ENCODE measurements at places on chromosomes 12 and 14.

- no peak for DNase-seq
Measured at GRCh38 chr14:85426068-85426935, 103.6 kb upstream of the FLRT2 start.

- no peak for DNase-seq
Measured at GRCh38 chr12:130656411-130656810, 59.7 kb downstream of the RIMBP2 start.

DNA sequence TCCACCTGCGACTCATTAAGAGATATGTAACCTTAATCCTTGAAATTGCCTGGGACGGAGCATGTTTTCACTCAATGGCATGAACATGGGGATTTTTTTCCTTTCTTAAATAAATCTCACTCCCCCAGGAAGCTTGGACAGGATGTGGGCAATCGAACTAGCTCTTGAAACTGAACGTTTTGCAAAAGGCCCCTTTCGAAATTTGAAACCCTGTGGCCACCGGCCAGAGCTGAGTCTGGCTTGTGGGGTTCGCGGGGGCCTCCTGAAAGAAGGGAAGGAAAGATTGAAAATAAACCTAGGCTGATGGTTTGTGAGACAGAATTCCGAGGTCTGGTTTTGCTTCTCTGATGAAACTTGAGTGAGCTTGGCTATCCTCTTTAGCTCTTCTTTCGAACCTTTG lies 101.4 kb upstream of the RTL1 start:
- no peak for DNase-seq

- no peak for DNase-seq
Measured at GRCh38 chr14:51855234-51855633, 5.2 kb upstream of the GNG2 start.

DNA sequence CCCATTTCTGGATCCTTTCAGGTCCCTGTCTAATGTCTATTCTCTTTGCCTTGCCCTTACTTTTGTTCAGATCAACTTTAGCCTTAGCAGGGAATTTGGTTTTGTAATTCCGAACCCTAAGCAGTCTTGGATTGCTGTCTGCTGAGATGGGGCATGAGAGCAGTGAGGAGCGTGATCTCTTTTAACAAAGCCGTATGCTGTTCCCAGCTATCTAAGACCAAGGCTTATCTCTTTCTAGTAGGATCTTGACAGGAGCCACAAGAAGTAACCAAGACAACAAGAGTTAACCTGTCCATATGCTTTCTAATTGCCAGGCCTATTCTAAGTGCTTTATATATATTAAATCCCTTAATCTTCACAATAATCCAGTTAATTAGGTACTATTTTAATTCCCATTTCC lies 4.5 kb upstream of the DHRS7 start:
- no peak for DNase-seq

DNA sequence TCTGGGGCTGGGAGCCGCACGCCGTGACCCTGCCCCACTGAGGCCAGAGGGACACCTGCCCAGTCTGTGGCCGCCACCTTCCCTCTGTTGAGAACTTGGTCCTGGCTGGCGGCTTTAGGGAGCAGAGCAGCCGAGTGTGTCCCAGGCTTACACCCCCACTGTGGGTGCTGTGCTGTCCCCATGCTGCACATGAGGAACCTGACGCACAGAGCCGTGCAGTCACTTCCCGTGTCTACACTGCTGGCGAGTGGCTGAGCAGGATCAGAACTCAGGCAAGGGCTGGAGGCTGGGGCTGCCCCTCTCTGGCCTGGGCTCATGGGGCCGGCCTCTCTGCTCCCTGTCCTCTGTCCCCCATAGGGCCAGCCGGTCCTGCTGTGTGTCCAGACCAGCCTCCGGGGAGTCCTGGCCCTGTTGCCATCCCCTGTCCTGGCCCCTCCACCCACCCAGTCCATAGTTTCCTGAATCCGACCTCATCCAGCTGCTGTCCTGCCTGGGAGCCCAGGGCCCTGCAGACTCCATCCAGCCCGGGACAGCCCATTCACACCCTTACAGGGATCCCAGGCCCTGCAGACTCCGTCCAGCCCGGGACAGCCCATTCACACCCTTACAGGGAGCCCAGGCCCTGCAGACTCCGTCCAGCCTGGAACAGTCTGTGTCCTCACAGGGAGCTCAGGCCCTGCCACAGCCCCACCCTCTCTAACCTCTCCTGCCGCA lies 10.3 kb downstream of the FBRSL1 start:
- DNase-seq = no peak

- DNase-seq = no peak
Measured at GRCh38 chr12:66694666-66695613, 16.1 kb upstream of the GRIP1 start.

GRCh38 chr12:89393551-89394121 lies 41.3 kb upstream of the DUSP6 start:
- DNase-seq = no peak

GRCh38 chr14:82999802-83000201 lies 1466.1 kb upstream of the SEL1L start:
- DNase-seq = no peak

GRCh38 chr14:23294734-23295561 lies 7.7 kb downstream of the PPP1R3E start:
- DNase-seq = peak; percentile 21

DNA sequence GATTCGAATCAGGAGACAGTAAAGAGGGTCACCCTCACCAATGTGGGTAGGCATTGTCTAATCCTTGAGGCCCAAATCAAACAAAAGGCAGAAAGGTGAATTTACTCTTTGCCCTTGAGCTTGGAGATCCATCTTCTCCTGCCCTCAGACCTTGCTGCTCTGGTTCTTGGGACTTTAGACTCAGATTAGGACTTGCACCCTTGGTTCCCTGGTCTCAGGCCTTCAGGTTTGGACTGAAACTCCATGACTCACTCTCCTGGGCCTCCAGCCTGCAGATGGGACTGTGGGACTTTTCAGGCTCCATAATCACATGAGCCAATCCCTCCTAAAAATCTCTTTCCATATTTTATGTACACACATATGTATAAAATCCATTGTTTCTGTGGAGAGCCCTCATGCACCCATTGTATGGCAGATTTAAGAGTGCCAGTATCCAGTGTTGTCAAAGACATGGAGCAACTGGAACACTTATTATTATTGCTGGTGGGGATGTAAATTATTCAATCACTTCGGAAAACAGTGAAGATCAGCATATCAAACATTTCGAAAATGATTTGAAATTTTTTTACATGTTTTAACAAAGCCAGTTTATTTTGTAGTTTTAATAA lies 48.7 kb downstream of the EID3 start:
- no peak for DNase-seq

- DNase-seq = no peak
Measured at GRCh38 chr14:105028251-105028927, 7.5 kb upstream of the CDCA4 start.

DNA sequence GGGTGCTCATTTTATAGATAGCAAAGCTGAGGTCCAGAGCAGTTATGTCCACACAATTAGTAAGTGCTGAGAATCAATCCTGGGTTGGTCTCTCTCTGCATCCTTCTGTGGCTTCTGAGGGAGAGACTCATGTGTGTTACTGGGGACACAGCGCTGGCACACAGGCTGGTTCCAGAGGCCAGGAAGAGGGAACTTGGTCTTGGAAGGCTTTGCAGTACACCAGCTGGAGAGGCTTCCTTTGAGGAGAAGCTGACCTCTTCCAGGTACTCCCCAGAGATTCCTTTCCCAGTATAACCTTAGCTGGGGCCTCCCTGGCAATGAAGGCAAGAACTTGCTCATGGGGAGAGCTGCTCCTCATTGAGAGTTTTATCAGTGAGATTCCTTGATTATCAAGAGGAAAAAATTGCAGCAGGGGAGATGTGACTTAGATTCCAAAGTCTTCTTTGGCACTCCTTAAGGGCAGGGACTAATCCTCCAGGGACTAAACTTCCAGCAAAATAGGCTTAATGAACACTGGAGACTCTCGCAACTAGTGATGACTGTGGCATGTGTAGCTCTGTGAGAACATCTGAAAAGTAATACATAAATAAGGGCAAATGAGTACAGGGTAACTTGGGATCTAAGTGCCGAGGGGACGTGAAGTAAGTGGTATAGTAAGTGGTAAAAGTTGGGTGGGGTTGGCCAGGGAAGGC lies 13.9 kb upstream of the KRT80 start:
- DNase-seq = no peak

DNA sequence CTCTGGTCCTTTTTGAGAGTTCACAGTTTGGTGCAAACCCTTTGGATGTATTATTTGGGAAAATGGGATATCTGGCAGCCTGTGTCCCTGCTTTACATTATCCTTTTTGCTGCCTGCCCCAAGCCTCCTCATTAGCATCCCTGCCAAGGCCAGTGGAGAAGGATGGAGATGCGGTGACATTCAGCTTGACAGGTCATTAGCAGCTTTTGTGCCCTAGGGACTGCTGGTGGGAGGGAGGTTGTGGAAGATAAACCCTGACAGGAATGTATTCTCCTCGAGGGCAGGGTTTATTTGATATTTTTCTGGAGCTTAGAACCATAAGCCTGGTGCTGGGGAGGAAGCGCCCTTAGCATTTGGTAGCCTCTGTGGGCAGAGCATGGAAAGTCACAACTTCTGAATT lies 49.3 kb downstream of the PTPN11 start:
- no peak for DNase-seq

GRCh38 chr14:49505041-49505766 lies 81.0 kb downstream of the RPS29 start:
- DNase-seq = no peak

- DNase-seq = no peak
Measured at GRCh38 chr12:89492883-89493282, 31.7 kb downstream of the GALNT4 start.

DNA sequence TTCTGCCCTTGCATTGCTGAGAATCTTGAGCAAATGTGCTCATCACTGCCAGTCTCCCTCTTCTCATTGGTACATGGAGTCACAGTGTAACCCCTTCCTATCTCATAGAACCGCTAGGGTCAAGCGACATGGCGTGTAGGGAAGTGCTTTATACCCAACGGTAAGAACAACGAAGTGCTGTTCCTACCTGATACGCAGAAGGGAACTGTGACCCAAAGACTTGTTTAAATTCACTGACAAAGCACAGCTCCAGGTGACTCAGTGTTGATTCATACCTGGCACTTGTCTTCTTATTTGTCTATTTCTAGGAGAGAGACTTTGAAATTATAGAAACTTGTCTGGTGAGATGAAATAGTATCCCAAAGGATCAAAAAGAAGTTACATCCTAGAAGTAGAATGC lies 53.7 kb downstream of the FBXL14 start:
- DNase-seq = no peak

GRCh38 chr12:6306151-6306550 lies 4.3 kb upstream of the PLEKHG6 start:
- DNase-seq = no peak

DNA sequence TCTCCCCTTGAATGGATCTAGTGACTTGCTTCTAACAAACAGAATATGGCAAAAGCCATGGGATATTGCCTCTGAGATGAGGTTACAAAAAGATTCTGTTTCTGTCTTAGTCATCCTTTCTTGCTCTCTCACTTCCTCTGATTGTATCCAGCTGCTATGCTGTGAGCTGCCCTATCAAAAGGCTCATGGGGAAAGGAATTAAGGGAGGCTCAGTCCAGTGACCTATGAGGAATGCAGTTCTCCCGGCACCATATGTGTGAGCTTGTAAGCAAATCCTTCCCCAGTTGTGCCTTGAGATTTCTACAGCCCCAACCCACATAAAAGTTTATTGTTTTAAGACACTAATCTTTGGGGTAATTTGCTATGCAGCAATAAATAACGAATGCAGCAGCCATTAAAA lies 183.1 kb downstream of the KLHL28 start:
- no peak for DNase-seq

DNA sequence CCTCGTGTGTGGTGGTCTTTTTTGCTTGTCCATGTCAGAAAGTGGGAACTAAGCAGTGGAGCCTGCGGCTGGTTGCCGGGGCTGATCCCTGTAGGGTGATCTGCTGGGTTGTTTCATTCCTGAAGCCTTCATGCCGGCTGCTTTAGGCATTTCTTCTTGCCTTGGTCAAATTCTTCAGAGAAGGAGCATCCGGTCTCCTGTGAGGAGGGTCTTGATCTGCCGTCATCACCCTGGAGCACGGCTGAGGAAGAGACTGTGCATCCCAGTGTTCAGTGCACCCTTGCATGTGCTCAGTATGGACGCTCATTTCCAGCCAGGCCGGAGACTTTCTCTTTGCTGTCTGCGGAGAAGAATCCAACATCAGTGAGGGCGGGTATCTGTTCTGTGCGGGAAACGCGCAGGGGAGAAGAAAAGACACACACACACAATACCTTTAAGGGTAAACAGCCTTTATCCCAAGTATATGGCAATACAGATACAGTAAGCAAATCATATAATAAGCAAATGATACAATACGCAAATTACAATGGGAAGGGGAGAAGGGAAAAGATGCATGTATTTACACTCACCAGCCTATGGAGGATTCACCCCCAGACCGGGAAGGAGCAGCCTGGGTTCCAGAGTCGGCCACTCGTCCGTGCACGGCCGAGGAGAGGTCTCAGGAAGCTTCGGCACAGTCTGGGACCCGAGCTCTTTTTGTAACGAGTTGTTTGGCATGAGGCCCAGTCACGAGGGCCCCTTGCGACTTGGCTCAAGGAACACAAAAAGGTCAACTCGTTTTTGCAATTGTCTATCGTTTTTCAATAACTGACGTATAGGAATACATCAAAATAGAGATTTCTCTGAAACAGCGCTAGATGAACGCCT lies 1366.8 kb upstream of the TMEM132C start:
- DNase-seq = no peak

DNA sequence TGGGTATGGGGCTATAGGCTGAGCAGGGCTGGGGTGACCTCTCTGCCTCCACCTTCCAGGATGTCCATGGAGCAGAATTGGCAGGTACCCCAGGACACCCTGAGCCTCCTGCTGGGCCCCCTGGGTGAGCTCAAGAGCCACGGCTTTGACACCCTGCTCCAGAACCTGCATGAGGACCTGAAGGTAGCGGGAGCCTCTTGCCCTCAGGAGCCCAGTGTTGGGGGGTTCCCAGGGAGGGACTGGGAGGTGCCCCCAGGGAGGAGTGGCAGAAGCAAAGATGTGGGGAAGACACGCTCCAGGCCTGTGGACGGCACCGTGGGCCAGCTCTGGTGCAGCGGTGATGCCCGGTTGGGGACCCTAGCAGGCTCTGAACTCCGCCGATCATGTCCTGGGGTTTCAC lies 8.3 kb downstream of the TNFAIP2 start:
- no peak for DNase-seq

GRCh38 chr12:109479761-109480160 lies 2.3 kb downstream of the UBE3B start:
- DNase-seq = no peak

DNA sequence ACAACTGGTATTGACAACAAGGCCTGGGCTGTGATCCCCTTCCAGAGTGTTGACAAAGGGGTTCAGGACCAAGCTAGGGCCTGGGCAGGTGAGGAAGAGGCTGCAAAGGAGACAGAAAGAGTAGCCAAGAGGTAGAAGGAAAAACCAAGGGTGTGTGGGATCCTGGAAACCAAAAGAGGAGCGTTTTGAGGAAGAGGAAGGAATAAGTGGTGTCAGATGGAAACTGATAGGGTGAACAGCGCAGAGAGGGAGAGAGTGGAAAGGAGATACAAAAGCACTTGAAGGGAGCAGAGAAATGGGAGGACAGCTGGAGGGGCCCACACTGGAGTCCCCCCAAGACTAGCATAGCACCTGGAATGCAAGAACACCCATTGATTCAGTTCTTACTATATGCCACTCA lies 8.3 kb upstream of the HVCN1 start:
- DNase-seq = no peak
